Pulmonary artery endothelial cell (primary cell): ENCODE measurements at places on chromosomes 3 and 15. TPM values are rescaled to one million over a fixed set of nuclear protein-coding genes. Genes with fewer than 3 reads are reported as not detected.

GRCh38 chr15:76344893-76345582, 8.5 kb downstream of the ISL2 start:
- no peak for DNase-seq

GRCh38 chr3:160725338-160725737, 30.7 kb upstream of the PPM1L start:
- DNase-seq: no peak

DNA sequence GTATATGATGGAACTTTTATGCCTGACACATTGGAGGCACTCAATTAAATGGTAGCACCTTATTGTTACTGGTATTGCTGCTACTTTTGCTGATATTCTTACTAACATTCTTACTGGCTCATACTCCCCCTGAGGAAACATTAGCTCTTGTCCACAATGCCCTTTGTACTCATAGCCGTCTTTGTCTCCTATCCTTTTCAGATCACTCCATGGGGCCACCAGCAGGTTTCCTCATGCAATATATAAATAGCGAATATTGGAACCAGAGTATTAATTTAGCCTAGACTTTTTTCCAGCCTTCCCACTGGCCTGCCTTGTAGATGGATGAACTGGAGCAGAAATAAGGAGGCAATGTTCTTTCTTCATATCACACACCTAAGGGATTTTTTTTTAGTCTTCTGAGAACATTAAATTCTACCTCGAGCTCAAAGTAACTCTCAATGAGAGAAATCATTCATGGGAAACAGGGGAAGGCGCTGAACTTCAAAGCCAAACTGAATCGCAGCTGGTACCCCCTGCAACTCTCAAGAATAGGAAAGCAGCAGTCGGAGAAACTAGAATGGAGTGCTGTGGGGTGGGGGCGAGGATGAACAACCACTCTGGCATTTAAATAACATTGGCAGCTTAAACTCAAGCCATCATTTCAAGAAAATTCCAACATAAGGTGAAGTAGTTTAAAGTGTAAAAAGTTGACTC, 300.3 kb downstream of the TAFA4 start:
- no peak for DNase-seq

- no peak for DNase-seq
Measured at GRCh38 chr15:40743921-40744814, 10.9 kb downstream of the RMDN3 start.

DNA sequence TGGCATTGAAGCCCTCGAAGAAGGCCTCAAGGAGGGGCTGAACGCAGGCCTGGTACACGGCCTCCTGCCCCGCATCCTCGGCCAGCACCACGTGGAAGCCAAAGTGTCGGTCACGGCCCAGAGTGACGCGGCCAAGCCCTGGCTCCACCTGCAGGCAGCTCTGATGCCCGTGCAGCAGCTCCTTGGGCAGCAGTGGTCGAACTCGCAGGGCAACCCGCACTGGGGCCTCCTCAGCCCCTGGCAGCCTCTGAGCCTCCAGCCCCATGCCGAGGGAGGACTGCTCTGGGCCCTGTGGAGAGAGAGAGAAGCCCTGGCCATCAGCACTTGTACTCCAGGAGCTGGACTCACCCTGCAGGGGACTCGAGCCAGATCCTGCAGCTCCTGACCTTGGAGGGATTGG, 2.6 kb downstream of the KIF7 start:
- DNase-seq: no peak

DNA sequence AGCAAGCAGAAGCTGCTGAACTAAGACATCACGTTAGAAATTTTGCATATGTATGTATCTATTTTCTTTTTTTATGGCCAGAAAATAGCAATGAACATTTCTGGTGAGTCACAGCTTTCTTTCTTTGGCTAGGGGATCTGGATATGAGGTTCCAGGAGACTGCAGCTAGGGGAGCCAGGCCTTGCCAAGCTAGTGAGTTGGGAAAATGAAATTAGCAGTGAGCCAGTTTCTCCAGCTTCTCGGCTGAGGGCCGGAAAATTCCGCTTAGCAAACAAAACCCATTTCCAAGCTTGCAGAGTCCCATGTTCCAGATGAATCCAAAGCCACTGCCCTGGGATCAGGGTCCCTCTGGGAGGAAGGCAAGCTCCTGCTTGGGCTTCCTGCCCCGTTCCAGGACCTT, 137.6 kb downstream of the SRGAP3 start:
- no peak for DNase-seq

GRCh38 chr15:39321977-39322376, 258.9 kb upstream of the THBS1 start:
- DNase-seq: no peak

DNA sequence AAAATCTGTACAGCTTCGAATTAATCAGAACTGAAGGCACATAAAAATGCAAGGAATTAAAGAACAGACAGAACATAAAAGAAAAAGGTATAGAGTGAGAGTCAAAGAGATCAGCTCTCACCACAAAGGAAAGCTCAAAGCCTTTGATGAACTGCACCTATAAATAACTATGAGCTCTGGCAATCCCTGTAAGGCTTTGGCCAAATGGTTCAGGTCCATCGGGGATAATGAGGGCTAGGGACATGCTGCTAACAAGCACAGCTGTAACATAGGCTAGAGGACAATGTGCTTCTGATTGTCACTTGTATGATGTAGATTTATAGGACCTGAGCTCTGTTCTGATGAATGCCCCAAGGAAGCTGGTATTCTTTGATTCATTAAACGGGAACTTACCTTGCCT, 113.9 kb upstream of the MRPL3 start:
- DNase-seq: no peak

DNA sequence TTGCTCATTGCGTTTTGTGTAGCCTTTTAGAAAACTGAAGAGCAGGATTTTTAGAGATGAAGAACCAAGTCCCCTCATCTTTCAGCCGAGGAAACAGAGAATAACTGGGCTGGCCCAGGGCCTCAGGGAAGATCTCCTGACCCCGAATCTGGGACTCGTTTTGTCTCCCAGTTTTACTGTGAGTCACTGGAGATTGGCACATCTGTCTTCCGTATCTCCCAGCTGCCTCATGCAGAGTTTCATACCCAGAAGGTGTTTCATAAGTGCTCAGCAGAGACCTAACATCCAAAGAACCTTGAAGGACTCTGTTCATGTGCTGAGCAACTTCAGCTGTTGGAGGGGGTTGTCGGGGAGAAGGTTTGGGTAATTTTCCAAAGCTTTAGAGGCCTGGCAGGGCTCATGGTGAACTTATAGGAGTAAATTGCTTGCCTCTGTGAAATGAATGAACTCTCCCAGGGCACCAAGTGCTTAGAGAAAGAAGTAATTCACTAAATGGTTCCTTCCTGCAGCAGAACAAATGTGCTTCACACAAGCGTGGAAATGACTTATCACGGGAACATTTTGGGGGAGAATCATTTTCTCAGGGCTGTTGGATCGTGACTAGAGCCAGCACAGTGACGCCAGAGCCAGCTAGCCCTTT, 121.4 kb downstream of the FAM43A start:
- no peak for DNase-seq

- DNase-seq: no peak
Measured at GRCh38 chr3:106333911-106334618, 465.3 kb upstream of the CBLB start.

- no peak for DNase-seq
Measured at GRCh38 chr15:35705030-35705883, 159.3 kb upstream of the DPH6 start.

DNA sequence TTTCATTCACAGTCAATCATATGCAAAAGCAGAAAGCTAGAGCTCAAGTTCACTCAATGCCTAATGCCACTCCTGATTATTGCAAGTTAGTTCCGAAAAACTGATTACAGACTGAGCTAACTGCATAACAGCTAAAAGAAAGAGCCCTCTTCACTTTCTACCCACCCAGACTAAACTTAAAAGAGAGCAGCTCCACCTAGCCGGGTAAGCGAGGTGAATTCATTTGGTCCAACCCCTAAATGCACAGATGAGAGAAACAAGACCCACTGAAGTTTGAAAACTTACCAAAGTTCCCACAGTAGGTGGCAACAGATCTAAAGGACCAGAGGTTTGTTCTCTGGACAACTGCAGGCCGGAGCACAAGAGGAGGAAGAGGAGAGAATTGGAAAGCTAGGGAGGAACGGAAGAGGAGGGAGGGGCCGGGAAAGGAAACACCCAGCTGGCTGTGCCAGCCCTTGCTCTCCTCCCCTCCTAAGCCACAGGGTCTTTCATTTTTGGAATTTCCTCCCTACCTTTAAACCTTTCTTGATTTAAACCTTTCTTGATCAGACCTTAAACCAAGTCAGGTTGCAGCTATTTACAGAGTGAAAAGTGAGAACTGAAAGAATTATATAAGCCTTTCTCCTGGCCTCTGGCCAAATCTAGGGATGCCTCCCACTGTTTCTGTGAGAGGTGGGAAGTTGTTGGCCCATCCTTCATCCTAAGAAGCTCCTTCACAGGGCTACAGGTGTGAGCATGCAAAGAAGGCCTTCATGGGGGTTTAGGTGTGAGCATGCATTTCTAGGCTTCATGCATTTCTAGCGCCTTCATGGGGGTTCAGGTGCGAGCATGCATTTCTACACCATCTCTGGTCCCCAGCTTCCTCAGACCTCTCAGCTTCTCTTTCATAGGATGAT, 114.7 kb upstream of the LMOD3 start:
- no peak for DNase-seq

- DNase-seq: no peak
Measured at GRCh38 chr15:33149919-33150318, 44.6 kb downstream of the FMN1 start.

- DNase-seq: no peak
Measured at GRCh38 chr3:33047842-33048834, 48.8 kb downstream of the GLB1 start.

- DNase-seq: no peak
Measured at GRCh38 chr15:64423970-64424369, 36.3 kb downstream of the TRIP4 start.

GRCh38 chr15:58115692-58116091, 22.5 kb upstream of the AQP9 start:
- DNase-seq: no peak

DNA sequence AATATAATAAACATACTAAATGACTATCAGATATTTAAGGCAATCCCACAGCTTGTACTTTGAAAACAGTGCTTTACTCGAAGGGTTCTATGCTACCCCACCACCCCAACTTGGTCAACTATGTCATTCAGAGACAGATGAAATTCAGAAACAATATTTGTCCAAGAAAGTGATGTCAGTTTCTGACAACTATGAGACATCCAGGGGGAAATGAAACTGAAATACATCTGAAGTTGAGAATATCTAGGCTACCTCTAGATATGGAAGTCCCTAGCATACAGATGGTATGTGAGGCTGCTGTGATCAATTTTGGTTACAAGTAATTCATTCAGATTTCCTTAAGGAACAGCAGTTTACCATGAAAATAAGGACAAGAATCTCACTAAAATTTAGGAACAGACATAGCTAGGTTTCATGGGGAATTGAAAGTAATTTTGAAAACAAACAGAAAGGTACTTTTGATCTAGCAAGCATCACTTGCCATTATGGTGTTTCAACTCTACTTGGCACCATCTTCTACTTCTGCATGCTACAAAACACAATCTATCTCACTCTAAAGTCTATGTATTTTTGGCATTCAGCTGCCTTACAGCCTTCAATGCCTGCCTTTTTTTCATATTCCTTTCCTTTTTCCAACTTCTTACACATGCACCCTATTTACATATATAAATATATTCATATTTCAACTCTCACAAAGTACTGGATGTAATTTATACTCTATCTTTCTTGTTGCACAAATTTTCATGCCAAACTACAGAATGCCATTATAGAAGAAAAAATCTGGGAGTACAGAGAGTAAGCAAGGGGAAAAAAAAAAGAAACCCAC, 21.7 kb downstream of the ATG3 start:
- DNase-seq: no peak

- no peak for DNase-seq
Measured at GRCh38 chr15:24676431-24676830, 856 bp downstream of the NPAP1 start.

DNA sequence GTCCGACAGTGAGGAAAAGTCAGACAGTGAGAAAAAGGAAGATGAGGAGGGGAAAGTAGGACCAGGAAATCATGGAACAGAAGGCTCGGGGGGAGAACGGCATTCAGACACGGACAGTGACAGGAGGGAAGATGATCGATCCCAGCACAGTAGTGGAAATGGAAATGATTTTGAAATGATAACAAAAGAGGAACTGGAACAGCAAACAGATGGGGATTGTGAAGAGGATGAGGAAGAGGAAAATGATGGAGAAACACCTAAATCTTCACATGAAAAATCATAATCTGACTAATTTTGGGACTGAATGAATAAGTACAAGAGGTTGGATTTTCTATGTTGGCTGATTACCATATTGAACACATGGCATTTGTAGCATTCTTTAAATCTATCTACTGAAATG, 26.2 kb downstream of the SEC62 start:
- no peak for DNase-seq

DNA sequence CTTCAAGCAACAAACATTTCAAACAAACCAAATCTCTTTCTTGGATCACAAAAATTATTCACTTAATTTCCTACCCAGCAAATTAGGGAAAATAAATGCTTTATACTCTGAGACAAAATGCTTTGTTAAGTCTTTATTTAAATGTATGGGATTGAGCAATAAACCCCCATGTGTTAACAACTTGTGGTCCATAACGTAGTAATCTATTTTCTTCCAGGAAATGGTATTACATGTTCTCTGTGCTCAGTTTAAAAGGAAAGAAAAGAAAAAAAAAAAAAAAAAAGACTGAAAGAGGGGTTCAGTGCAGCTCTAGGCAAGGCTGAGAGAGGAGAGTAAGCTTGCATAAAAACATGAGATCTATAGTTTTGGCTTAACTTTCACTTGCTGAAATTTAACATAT, 102.3 kb downstream of the PIK3CB start:
- no peak for DNase-seq

DNA sequence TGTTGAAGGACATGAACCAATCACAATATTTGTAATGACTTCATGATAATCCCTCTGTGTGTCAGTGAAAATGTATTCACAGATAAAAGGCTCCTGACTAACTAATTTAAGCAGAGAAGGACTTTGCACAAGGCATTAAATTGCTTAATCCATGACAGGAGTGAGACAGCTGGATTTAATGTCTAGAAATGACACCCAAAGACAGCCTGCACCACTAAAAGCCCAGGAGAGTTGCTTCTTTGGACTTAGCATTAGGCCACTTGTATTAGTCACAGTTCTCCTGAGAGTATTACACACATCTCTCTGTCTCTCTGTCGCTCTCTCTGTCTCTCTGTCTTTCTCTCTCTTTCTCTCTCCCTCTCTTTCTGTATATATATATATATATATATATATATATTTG, 180.4 kb downstream of the GOLGA8K start:
- no peak for DNase-seq

The SLC22A13 gene
- total RNA-seq: 0.13 and 0.18 TPM in 2 replicates

The COL6A6 gene
- not detected in 2 replicates for total RNA-seq

The FANCD2 gene
- total RNA-seq: 22.0 and 34.0 TPM in 2 replicates

The EPHA3 gene
- not detected in 2 replicates for total RNA-seq

The GRM7 gene
- total RNA-seq: 0.14 TPM in 1 of 2 replicates, not detected in the other

The CCR2 gene
- total RNA-seq: not detected in 2 replicates

The MKRN3 gene
- 0.40 TPM in 1 of 2 replicates, not detected in the other for total RNA-seq

The ZIC1 gene
- 2.1 and 6.9 TPM in 2 replicates for total RNA-seq
